ENCODE measurements at places on chromosomes 16 and 17.

DNA sequence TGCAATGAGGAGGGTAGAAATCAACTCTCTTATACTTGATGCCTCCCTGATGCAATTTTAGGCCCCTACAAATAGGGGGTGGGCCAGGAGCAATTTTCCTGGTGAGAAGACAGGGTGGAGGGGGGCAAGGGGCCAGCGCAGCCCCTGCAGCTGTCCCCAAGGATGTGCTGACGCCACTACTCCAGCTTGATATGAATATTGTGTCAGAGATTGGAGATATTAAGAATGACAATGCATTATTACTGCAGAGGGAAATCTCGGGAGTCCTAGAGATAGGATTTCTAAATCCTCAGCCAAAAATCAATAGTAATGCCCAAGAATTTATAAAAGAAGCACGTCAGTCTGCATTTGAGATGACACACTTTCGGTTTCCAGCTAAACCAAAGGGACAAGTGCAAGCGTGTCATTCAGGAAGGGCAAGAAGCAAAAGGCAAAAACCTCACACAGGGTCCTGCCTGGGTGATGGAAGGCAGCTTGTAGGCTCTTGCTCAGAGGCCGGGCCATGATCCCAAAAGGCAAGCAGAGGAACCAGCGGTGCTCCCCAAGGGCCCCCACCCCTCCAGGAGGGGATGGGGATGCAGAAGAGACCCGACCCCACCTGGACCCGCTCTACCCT is 178.8 kb downstream of the C16orf78 start:
- no peak for DNase-seq

GRCh38 chr17:67427424-67427823 is 50.3 kb downstream of the PITPNC1 start:
- no peak for DNase-seq

GRCh38 chr17:31068291-31068690 is 26.5 kb upstream of the NF1 start:
- no peak for DNase-seq

DNA sequence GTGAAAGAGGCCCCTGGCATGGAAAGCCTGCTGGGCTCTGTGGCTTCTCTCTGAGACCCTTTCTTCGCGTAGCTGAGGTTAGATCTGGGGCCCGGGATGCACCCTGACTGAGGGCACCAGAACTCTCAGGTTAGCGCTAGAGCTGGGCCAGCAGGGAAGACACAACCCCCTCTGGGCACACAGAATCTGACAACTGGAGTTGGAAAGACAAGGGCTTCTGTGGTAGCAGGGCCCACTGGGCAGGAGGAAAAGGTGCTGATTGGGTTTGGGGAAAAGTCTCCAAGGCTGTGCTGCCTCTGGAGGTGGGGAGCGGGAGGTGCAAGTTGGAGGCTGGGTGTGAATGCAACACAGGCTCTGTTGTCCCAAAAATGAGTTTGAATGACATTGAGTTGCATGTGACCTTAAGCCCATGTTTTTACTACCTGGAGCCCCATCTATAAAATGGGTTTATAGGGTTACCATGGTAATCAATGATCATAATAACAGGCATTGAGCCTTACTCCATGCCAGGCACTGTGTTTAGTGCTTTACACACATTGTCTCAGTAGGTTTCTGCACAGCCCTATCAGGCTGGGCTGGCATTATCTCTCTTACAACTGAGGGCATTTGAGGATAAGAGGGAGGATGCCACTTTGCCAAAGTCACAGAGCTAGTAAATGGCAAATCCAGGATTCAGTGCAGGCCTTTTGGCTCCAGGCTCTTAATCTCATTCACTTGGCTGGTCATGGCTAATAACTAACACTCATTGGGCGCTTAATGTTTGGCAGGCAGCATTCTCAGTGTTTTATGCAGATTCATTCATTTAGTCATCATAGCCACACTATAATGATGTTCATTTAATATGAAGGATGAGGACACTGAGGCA is 9.5 kb upstream of the IGFBP4 start:
- no peak for DNase-seq

DNA sequence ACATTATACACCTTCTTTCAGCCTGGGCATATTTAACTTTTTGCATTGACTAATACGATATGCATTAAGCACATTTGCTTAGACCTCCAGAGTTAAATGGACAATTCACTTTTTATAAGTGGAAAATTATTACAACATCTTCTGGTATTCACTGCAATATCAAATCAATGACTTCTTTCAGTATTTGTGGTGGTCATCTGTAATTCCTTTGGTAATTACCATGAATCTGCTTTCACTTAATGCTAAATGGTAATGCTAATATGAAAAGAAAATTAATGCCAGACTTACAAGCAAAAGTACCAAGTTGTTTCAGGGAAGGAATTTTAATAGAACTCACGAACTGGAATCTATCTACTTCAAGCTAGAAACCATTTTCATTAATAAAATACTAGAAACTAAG is 6.4 kb downstream of the GPATCH8 start:
- no peak for DNase-seq

- no peak for DNase-seq
These were observed 500 bp upstream of the KAT7 start for GRCh38 chr17:49787884-49788477.

DNA sequence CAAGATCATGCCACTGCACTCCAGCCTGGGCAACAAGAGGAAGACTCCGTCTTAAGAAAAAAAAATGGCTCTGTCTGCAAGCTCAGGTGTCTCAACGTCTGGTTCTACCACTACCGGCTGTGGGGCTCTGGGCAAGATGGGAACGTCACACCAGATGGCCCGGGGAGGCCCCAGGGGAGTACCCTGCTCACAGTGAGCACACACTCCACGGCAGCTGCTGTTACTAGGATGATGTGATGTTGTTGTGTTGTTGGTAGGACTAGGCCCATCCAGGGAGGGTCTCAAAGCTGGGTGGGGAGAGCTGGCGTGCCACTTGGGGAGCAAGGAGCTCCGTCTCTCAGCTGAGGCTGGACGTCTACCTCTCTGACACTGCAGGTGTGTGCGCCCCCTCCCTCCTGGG is 9.4 kb upstream of the NPTX1 start:
- DNase-seq: no peak

GRCh38 chr17:1643999-1644492 is 1.5 kb downstream of the SCARF1 start:
- no peak for DNase-seq

DNA sequence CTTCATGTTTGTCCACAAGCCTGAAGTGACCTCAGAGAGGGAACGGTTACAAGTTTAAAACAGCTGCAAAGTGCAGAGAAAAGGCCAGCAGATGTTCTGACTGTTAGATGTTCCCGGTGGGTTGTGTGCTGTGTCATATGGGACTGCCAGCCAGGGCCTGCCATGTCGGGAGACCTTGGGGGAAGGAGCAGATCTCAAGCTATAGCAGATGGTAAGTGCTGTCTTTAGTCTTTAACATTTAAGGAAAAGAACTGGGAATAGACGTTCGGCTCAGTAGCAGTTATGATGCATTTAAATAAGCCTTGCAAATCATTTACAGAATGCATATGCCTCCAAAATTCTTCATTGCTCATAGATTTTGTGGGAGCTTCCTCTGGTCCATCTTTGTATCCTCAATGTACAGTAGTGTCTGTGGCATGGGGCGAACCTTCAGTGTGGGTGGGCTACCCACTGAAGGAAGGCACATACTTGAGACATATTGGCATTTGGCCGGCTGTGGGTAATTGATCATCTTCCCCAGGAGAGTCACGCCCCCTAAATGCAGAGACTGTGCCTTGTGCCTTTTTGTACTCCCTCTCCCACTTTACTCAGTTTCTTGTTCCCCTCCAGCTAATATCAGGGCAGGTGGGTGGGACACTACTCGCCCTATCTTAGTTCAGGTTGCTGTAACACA is 131.9 kb downstream of the NPIPB5 start:
- no peak for DNase-seq

Data from left renal cortex interstitium (tissue), 4 donors.